ENCODE measurements at places on chromosomes 12 and 14.
A peak's percentile ranks its signal among the peaks of the same experiment; 100 is the strongest.

DNA sequence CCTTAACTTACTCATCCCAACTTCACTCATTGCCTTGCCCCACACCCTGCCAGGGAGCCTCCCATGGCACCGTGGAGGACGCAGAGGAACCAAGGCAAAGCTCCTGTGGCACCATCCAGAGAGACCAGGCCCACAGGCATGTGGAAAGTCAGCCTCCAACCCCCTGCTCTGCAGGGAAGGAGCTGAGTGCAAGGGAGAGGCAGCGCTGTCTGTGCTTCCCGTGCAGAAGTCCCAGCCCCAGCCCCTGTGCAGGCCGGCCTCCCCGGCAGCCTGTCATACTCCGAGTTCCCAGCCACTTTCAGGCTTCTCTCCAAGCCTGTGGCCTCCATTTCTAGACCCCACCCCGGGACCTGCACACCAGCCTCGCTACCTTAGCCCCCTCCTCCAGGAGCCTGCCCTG is 106.4 kb downstream of the SINHCAF start:
- DNase-seq = no peak

DNA sequence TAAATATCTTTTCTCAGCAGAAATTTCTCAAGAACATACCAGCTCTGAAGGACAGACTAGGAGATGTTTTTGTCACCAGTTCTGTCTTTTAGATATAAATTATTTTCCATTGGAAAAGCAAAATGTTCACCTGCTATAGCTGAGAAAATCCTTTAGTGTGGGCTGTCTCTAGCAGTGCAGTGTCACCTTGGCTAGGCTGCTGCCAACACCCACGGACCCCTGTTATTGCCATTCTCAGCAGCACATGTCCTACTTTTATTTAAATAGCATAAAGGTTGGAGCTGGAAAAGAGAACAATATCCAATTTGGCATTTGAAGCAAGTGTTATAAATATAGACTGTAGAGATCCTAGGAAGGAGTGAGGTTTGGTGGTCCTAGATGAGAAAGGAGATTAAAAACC is 156.4 kb downstream of the TPH2 start:
- DNase-seq = no peak

DNA sequence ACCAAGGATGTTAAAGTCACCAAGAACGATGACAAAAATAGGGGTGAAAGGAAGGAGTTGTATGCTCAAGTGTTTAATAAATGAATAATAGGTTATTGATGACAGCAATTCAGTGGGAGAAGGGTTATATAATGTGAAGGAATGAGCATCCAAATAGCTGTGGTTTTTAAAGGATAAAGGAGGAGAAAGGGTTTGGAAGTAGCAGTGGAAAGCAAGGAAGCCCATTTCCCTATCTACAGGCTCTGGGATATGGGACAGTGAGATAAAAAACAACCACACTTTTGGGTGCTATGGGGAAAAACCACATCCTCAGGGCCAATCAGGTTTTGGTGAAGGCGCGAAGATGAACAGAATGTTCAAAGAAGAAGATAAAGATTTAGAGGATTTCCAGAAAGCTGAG is 258.6 kb downstream of the ZFP36L1 start:
- no peak for DNase-seq

DNA sequence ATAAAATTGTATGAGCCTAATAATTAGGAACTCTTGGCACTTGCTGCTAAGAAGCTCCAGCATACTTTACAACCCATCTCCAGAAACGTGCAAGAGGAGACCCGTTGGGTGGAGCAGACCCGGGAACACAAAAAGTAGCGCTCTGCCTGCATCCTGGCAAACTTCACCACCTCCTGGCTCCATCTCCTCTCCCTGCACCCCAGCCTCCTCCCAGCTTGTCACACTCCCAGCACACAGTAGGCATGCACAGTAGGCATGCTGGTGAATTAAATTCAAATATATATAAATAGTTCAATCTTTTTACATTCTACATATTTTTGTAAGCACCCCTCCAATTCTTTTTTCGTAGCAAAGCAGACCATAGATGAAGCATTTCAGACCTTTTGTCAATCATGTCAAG is 1.2 kb downstream of the VSIG10 start:
- no peak for DNase-seq

DNA sequence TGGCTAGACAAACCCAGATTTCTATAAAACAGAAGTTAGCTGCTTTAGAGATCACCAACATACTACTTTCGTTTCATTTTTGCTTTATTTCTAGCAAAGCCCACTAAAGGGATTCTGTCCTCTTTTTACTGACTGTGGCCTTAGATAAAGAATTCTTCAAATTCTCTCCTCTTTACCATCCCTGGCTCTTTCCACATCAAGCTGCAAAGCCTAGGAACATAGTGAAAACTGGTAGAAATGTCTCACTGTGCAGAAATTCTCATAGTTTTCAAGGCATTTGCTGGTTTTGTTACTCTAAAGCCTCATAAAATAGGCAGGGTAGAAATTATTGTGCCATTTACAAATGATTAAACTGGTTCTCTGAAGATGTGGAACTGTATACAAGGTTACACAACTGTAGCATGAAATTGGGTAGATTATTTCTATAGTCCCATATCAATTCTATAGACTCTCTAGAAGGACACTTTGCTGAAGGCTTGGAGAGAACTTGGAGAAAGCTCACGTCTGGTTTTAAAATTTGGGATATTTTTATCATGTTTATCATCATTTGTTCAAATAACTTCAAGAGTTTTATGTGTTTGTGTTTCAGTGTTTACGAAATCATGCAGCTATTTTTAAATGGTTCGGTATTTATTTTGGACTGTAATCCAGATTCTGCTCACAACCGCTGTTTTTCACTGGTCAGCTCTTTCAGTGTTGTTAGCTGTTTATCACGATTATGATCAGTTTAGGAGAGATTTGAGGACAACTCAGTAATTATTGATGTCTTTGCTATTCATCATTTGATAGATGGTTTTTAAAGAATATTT is 36.7 kb upstream of the CSRP2 start:
- peak; percentile 19 for DNase-seq

DNA sequence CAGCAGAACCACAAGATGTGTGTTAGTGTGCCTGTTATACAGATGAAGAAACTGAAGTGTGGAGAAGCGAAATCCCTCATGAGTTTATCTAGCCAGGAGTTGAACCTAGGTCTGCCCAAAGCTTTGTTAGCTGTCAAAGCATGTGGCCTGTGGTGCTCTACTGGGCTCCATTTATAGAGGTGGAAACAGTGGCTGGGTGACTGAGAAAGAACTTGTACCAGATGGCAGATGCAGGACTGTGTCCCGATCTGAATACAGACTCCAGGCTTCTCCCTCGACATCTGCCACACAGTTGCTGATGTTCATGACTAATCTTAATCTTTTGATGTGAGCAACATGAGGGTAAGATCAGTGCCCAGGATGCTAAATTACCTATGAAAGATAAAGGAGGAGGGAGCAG is 89.1 kb downstream of the C12orf75 start:
- DNase-seq = no peak

- DNase-seq = peak; percentile 28
These were observed 1.4 kb downstream of the PRKD1 start for GRCh38 chr14:29926228-29926627.

GRCh38 chr12:45989721-45990467 is 480 bp downstream of the SCAF11 start:
- DNase-seq = peak; percentile 81

GRCh38 chr12:6784296-6784695 is 5.0 kb upstream of the CD4 start:
- no peak for DNase-seq

GRCh38 chr12:122021822-122022392 is at the start of gene BCL7A:
Gene BCL7A, plus strand, starts transcription at chr12:122021884. Its CDS starts 208 bp downstream, at chr12:122022092.
- peak; percentile 76 for DNase-seq

GRCh38 chr12:66160704-66161103 is 9.1 kb downstream of the TMBIM4 start:
- DNase-seq = no peak

- peak; percentile 55 for DNase-seq
These were observed at the start of gene LTB4R for GRCh38 chr14:24310646-24311604. Gene LTB4R, plus strand, starts transcription at chr14:24311502. Its CDS starts 4,150 bp downstream, at chr14:24315652.

- no peak for DNase-seq
These were observed 400.8 kb downstream of the GXYLT1 start for GRCh38 chr12:41743835-41744234.

- DNase-seq = no peak
These were observed 80.1 kb upstream of the DYNC1H1 start for GRCh38 chr14:101884089-101884933.

DNA sequence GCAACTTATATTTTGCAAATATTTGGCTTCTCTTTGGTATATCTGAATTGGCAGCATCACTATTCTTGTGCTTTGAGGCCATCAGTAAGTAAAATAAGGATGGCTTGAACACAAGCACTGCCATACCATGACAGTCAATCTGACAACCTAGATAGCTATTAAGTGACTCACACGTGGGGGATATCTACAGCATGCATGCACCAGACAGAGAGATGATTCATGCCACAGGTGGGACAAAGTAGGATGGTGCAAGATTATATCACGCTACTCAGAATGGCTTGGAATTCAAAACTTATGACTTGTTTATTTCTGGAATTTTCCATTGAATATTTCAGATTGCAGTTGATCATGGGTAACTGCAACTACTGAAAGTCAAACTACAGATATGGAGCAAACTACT is 675.6 kb upstream of the MDGA2 start:
- no peak for DNase-seq

- DNase-seq = no peak
These were observed at the start of gene CLEC4C for GRCh38 chr12:7747246-7747645. Gene CLEC4C, minus strand, starts transcription at chr12:7747375. Its CDS starts 27 bp downstream, at chr12:7747348.

DNA sequence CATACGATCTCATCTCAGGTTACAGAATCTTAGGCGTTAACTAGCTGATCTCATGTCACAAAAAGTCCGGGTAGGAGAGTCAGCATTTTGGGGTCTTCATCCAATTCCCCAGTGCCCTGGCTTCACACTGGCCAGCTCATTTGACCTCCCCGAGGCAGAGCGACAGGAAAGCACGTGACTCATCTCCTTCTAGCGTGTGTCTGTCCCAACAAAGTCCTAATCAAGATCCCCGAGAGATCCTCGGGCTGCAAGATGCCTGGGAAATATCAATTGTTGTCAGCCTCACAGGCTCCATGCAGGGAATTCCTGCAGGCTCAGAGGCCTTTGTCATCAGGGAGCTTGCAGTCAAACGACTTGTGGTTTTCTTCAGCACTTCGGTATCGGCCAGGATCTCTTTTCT is 57.5 kb downstream of the ZNF664 start:
- DNase-seq = peak; percentile 91

GRCh38 chr12:153080-153746 is 60.7 kb downstream of the SLC6A12 start:
- peak; percentile 29 for DNase-seq

- peak; percentile 91 for DNase-seq
These were observed at the start of gene CACNA1C for GRCh38 chr12:2052826-2053678. Gene CACNA1C, plus strand, starts transcription at chr12:2052987. Its CDS starts 576 bp downstream, at chr12:2053563.

DNA sequence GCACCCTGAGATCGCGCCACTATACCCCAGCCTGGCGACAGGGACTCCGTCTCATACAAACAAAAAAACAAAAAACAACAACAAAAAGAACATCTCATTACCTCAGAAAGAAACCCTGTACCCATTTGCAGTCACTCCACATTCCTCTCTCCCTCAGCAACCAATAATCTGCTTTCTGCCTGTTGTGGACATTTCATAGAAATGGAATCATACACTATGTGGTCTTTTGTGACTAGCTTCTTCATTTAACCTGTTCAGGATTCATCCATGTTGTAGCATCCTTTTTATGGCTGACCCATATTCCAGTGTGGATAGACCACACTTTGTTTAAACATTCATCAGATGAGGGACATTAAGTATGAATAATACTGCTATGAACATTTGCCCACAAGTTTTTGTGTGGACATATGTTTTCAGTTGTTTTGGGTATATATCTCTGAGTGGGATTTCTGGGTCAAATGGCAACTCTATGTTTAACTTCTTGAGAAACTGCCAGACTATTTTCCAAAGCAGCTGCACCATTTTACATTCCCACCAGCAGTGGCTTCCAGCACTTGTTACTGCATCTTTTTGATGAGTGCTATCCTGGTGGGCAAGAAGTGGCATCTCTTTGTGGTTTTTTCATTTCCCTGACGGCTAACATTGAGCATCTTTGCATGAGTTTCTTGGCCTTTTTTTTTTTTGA is 5.9 kb upstream of the RCOR1 start:
- peak; percentile 50 for DNase-seq

DNA sequence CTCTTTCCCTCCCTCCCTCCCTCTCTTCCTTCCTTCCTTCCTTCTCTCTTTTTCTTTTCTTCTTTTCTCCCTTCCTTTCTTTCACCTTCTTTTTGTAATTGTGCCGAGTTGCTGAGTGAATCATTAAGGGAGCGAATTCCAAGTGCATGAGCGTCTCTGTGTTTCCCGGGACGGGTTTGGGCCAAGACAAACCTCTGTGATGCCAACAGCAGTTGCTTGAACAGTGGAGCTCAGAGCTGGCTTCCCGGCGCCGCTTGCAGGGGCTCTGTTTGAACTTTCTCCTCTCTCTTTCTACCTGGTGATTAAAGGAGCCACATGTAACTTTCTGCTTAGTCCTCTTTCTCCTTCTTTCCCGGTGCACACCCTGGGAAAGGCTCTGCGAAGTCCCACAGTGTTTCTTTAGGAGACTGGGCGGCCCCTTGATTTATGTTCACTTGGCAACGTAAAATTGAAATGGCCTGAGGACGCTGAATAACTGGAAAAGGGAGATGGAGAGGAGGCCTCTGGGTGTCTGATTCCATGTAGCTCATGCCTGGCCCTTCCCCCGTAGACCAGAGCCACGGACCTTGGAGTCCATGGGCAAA is 33.7 kb upstream of the MAP1LC3B2 start:
- DNase-seq = peak; percentile 92

DNA sequence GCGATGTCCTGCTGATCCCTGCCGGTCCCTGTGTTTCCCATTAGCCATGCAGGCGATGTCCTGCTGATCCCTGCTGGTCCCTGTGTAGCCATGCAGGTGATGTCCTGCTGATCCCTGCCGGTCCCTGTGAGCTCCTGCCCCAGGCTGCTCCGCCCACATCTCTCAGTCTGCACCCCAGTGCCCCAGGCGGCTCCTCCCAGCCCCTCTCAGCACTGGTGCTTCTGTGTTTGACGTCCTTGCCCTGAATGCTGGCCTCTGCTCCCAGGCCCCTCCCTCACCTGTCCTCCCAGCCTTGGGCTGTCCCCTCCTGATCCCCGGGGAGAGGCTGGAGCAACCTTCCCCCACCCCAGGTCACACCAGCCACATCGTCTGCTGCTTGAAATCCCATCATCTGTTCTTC is 41.4 kb upstream of the TEX22 start:
- DNase-seq = no peak

GRCh38 chr14:61337893-61338292 is 16.5 kb downstream of the PRKCH start:
- DNase-seq = no peak

GRCh38 chr14:24159777-24160498 is 1.1 kb upstream of the IRF9 start:
- DNase-seq = no peak

GRCh38 chr12:16606201-16606849 is 363 bp upstream of the LMO3 start:
- peak; percentile 32 for DNase-seq
